ENCODE measurements at places on chromosomes 12 and 14. TPM values are rescaled to one million over a fixed set of nuclear protein-coding genes. Genes with fewer than 3 reads are reported as not detected.

IAPP gene
- total RNA-seq, result not detected

PMCH gene
- total RNA-seq, result 210 TPM

GRCh38 chr12:6891646-6892001 lies 13.0 kb upstream of the LRRC23 start:
- DNase-seq, result no peak

DNA sequence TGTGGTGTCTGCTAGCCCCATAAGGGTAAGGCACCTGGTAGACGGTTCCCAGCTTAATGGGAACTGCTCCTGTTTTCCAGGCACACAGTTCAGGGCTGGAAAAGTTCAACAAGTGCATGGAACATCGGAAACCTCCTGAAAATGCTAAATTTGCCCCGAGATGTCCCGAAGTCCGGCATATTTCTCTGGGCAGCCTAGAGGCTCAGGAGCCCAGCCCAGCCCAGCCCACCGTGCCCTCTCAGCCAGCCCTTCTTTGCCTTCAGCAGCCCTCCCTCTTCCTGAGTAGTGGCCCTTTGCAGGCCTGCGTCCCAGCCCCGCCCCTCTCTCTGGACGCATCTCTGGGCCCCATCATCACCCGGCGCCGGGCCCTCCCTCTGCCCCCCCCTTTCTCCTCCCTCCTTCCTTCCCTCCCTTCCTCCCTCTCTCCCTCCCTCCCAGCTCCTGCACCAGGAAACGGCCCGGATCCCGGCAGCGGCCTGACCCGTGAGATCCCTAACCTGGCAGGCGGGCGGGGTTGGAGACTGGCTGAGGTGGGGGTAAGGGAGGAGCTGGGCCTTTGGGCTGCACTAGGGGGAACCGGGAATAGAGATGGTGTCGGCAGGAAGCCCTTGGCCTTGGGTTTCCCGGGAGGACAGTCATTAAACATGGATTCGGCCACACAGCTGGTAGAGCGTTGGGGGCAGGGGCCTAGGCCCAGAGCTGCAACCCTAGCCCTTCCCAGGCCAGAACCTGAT lies at the start of gene BCL2L2:
Gene BCL2L2 (plus strand): TSS at position 422 of the 734 bp plus-strand sequence. CDS start 935 bp downstream, outside the sequence.
- DNase-seq, result no peak

All from activated T-helper 2 cell treated with anti-CD3 and anti-CD28 coated beads, Interferon-gamma antibody, Interleukin-2, Interleukin-4, amounts not matched to agents 10 μg/mL and 5 μg/mL and 100 μg/mL, durations not matched to agents 14 hours and 24 hours and 36 hours (primary cell).